Stimulated activated CD4-positive, alpha-beta T cell treated with anti-CD3 and anti-CD28 coated beads, Interleukin-15, amount 100 ng/mL, for 48 hours (primary cell): ENCODE measurements at places on chromosomes 4 and X.

- DNase-seq = no peak
Observed at GRCh38 chr4:64729561-64729960, 320.3 kb upstream of the TECRL start.

- no peak for DNase-seq
Observed at GRCh38 chr4:106414366-106414765, 45.8 kb upstream of the GIMD1 start.

- no peak for DNase-seq
Observed at GRCh38 chrX:11509786-11510185, 155.9 kb downstream of the ARHGAP6 start.

DNA sequence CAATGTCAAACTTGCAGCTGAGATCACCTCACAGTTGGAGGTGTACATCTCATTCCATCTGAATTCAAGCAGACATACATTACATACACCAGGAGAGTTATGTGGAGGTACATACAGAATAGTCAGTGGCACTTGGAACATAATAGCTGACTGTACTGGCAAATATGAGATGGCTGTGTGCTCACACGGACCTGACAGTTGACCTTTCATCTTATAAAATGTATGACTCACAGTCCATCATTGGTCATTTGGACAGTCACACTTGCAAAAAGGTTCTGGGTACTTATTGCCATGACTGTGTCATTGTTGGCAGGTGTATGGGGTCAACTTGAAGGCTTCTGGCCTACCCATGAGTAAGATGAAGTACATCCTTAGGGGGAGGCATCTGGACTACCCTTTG lies 88.6 kb upstream of the WDR1 start:
- no peak for DNase-seq

DNA sequence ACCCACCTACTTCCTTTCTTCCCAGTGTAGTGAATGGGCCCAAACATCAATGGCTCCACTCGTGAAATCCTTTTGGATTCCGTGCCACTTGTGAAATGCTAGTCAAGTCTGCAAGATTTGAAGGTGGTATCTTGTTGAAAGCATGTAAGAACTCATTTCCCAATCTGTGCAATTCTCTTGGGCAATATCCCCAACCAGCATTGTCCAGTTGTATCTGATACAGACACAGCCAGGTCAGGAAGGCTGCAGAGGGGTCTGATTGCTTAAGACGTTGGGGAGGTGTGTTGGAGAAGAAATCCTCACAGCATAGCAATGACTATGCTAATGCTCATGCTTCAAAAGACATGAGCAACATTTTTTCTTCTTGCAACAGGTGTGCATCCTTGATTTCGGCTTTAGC lies 164.8 kb downstream of the VEGFC start:
- no peak for DNase-seq

GRCh38 chr4:165440415-165441158 lies 61.8 kb downstream of the CPE start:
- DNase-seq = no peak

GRCh38 chr4:8284391-8284790 lies 14.8 kb downstream of the HTRA3 start:
- DNase-seq = no peak

- DNase-seq = no peak
Observed at GRCh38 chr4:11218692-11219091, 210.0 kb downstream of the HS3ST1 start.
